ENCODE measurements at places on chromosomes 2 and 18.
A peak's percentile ranks its signal among the peaks of the same experiment; 100 is the strongest.

DNA sequence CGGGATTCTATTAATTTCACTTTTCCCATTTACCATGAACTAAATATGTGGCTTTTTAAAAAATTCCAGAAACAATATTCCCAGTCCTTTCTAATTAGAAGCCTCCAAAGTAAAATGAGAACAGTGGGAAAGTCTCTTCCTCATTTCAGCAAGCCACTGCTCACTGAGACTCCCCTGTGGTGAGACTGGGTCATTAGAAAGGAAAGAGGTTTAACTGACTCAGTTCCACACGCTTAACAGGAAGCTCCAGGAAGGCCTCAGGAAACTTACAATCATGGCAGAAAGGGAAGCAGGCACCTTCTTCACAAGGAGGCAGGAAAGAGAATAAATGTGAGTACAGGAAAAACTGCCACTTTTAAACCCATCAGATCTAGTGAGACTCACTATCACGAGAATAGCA, 258.9 kb upstream of the CHAC2 start:
- DNase-seq, result no peak

GRCh38 chr18:49090901-49091300, 140.1 kb upstream of the SMAD7 start:
- DNase-seq, result no peak

GRCh38 chr2:75053484-75054112, 95.2 kb downstream of the POLE4 start:
- DNase-seq, result no peak

GRCh38 chr2:74915743-74916142, 42.7 kb upstream of the POLE4 start:
- no peak for DNase-seq

- DNase-seq, result no peak
Measured at GRCh38 chr2:69588403-69588802, 55.1 kb downstream of the AAK1 start.

- DNase-seq, result no peak
Measured at GRCh38 chr2:217647226-217647625, 355.6 kb downstream of the TNS1 start.

- DNase-seq, result no peak
Measured at GRCh38 chr2:3610415-3610814, 15.5 kb downstream of the COLEC11 start.

DNA sequence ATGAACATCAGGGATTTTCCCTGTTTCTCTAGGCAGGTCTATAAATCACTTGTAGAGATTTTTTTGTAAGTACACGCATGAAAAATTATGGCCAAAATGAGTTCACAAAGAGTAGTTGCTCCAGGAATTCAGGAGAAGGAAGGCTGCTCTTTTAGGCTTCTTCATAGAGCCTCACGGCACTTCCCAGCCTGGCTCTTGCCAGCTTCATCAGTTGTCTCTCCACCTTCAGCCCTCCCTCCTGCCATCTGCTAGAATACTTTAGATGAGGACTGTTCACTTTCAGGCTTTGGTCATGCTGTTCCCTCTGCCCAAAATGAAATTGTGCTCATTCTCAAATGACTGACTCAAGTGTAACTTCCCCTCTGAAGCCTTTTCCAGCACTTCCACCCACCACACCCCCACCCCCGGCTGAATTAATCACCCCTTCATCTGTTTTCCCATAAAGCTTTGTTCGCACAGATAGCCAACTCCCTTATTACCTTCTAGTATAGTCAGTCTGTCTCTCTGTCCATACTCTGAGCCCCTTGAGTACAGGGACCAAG, 1.8 kb upstream of the ABCA12 start:
- DNase-seq, result no peak

GRCh38 chr2:222424729-222425671, 657 bp downstream of the SGPP2 start:
- DNase-seq, result no peak

DNA sequence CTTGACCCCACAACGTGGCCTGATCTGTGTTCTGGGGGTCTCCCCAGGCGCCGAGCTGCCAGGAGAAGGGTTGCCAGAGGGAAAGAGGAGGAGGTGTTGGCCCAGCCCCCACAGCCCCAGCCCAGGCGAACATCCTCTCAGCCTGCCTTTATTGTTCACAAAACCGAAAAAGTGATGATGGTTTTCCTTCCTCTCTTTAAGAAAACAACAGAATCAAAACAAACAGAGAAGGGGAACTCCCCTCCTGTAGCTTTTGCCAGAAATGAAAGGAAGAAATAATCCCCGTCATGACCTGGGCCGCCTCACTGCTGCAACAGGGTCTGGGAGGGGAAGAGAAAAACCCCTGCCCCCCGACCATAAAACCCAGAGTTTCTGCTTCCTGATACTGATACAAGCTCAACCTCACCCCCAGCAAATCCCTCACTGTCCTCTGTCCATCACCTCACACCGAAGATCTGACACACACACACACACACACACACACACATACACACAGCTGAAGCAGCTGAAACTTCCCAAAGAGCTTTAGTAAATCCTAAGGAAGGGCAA, 52.0 kb downstream of the ZFP36L2 start:
- peak; percentile 62 for DNase-seq

DNA sequence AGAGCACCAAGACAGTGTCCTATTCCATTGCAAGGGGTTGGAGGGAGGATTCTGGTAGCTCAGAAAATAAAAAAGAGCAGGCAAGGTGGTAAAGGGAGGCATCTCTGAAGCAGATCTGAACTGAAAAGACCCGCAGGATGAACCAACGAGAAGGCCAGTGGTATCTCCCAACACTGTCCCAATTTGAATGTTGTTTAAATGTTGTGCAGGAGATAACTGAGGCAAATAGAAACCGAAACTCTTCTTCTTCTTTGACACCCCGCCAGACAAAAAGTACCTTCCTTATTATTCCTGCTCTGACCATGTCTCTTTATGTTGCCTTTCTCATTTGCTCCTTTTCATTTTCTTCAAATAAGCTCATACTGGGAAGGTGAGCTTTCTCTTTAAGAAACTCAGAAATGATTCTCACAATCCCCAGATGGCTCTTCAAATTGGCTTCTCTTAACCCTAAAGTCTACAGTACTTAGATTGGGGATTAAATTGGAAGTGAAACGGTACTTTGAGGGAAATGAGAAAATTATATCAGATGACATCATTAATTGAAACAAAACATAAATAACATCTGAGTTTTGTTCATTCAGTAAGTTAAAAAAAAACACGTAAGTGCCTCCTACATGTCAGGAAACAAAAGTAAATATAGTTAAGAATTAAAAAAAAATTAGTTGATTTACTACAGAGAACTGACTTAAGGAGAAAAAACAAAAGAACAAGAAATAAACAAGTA, 143.6 kb downstream of the WDPCP start:
- DNase-seq, result no peak

DNA sequence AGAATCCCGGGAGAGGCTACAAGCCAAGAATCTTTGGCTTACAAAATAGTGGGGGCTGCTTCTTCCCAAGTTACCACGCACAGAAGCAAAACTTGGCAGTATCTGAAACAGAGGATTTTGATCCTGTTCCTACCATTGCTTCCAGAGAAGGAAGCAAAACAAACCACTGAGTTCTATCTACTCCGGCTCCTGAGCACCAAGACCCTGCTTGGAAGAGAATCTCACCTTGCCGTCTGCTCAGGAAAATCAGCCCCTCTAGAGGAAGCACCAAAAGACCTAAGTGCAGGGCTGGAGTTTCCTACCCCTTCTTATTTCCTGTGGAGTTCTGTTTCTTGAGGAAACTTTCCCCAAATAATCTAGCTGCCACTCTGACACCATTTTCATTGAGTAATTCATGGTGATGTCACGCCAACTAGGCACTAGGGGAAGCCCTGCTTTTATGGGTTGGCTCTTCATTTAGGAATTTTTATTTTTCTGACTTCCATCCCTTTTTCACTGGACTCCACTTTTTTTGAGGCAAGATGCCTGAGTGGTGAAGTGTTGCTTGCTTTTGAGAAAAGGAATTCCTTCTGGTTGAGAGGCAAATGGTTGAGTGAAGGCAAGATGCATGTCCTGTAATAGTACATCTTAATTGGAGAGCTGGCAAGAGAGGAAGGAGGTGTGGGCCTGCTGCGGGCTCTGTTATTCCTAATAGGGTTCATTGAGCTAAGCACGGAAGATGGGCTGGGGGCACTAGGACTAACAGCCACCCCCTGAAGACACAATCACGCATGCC, 36.8 kb upstream of the EML4 start:
- no peak for DNase-seq

DNA sequence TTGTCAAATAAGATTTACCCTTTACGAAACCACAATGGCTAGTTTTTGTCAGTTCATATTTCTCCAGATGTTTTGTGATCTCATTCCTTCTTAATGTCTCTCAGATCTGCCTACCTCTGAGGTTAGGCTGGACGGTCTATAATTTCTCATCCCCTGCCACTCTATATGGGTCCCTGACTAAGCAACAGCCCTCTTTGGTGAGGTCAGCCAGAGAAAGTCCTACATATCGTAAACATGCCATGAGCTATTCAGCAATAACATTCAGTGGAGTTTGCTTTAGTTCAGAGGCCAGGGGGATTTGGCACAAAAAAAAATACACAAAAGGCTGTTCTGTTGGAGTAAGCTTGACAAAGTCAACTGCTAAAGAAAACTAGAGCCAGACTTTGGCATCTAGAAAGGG, 192.1 kb upstream of the NCKAP5 start:
- DNase-seq, result no peak

DNA sequence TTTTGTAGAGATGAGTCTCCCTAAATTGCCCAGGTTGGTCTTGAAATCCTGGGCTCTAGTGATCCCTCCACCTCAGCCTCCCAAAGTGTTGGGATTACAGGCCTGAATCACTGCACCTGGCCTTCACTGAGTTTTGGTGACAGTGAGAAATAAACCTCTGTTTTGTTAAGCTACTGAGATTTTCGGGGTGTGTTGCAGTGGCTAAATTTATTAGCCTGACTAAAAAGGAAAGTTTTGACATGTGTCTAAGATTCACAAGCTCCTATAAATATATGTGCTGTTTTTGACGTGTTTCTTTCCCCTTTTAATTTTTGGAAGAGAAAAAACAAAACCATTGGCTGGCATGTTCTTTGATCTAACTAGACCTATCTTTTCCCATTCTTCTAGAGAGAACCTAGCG, 190.5 kb upstream of the MC4R start:
- DNase-seq, result no peak

DNA sequence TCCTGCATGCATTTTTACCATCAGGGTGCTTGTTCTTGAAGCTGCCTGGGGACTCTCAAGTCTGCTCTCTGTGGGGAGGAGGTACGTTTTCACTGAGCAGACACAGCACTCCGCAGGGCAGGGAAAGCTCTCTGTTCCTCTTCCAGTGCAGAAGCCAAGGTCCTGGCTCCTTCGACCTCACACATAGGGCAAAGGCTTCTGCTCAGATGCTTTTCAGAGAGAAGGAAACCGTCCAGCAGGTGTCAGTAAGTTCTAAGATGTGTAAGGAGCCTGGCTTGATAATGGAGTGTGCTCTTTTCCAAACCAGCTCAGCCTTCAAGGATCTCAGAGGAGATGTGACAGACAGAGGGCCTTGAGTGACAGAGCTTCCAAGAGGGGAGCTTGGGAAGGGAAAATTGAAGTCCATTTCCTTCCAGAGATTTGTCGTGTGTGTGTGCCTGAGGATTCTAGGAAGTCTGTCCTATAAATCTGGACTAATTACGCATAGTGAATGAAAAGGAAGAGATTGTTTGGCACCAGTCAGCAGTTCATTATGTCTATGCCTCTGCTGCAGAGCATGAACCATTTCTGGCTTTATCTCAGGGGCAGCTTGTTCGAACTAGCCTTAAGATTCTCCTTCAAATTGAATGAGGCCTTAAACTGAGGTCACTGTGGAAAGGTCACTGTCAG, 67.3 kb upstream of the UPP2 start:
- no peak for DNase-seq

- no peak for DNase-seq
Measured at GRCh38 chr2:112803691-112804521, 19.6 kb upstream of the IL1A start.

DNA sequence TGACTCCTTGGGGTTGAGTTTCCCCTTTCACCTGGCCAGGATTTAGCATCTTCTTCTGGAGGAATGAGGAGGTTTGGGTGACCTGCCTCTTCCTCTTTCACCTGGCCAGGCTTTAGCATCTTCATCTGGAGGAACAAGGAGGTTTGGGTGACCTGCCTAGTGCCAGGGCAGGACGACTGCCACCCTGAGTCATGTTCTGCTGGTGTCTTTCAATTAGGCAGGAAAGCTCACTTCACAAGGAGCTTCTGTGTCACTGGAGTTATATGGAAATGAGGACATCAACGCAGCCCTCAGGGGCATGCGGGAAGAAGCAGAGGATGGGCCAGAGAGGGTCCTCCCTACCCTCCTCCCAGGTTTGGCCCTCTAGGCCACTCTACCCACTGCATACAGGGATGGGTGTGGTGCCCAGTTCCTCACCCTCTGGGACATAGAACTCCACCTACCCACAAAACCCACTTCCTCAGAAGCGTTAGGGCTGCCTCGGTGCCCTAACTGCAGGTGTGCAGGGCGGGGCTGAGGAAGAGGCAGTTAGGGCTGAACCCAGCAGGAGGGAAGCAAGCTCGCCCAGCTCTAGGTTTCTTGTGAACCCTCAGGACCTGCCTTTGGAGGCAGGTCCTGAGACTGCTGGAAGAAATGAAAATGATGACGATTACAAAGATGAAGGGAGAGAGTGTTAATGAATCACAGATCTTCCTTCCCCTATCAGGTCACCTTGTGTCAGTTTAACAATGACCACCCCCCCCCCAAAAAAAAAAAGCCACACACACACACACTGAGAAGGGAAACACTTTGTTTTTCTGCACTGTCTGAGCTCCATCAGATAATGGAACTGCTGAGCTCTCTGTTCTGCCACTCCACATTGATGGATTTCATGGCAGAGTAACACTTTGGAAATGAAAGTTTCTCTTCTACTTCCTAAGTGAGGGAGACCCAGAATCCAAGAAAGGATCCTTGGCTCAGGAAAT, 71.0 kb downstream of the ARL4C start:
- DNase-seq, result no peak

- no peak for DNase-seq
Measured at GRCh38 chr2:235106874-235107639, 155.2 kb downstream of the SH3BP4 start.

DNA sequence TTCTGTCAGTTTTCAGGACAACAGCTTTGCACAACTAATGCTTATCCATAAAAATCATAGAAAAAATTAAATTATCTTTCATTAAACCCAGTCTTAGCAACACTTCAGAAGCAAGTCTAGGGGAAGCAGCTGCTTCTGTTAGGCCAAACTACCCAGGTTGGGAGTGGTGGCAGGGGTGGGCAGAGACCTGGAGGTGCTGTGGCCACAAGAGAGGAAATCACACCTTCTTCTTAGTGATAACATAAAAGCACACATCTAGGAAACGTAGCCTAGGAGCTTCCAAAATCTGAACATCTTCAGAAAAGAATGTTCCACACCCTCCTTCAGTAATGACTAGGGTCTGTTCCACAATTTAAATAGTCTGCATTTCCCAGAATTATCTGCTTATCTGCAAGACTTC, 32.3 kb upstream of the FRZB start:
- DNase-seq, result no peak

- no peak for DNase-seq
Measured at GRCh38 chr2:224009605-224010315, 29.3 kb downstream of the SERPINE2 start.
